ENCODE measurements at places on chromosomes 12 and 14.

- DNase-seq: no peak
These were observed 13.9 kb downstream of the GALNT6 start for GRCh38 chr12:51377099-51377984.

DNA sequence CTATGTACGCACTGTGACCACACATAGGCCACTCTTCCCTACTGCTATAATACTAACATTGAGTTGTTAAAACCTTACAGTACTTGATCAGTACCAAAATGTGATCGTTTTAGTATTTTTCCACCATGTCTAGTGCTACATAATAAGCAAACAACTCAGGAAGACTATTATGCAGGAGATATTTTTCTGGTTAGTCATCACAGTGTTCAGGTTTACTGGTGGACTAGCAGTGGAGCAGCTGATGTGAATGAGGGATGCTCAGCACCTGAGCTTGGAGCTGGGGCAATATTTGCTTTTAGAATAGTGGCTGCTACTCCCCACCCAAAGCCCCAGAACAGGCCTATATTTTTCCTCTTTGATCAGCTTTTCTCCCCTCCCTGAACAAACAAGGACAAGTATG, 513.1 kb downstream of the KCNH5 start:
- no peak for DNase-seq

DNA sequence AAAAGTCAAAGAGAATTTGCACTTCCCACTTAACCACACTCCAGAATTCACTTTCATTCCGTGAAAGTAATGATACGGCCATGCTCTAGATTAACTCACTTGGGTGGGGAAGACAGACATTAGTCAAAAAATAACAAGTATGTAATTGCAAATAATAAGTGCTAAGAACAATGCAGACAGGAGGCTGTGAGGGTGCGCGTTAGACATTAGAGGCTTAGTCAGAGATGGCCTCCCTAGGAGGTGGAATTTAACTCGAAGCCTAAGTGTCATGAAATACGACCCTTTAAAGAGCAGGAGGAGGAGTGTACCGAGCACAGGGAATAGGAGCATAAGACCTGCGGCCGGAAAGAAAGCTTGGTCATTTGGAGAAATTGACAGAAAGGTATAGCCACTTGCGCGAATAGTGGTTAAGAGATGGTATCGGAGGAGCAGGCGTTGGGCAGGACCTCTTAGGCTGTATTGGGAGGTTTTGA, 628 bp downstream of the SNRPF start:
- DNase-seq: peak; percentile 44

GRCh38 chr12:18703911-18704310, 33.9 kb downstream of the PLCZ1 start:
- DNase-seq: no peak

DNA sequence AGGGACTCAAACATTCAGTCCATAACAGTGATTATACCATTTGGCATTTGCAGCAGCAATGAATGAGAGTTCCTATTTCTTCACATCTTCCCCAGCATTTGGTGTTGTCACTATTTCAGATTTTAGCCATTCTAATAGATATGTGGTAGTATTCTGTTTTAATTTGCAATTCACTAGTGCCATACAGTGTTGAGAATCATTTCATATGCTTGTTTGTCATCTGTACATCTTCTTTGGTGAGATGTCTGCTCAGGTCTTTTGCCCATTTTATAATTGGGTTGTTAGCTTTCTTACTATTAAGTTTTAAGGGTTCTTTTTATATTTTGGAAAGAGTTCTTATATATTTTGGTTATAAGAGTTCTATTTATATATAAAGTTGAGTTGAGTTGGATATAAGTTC, 276.5 kb downstream of the FUT8 start:
- no peak for DNase-seq

DNA sequence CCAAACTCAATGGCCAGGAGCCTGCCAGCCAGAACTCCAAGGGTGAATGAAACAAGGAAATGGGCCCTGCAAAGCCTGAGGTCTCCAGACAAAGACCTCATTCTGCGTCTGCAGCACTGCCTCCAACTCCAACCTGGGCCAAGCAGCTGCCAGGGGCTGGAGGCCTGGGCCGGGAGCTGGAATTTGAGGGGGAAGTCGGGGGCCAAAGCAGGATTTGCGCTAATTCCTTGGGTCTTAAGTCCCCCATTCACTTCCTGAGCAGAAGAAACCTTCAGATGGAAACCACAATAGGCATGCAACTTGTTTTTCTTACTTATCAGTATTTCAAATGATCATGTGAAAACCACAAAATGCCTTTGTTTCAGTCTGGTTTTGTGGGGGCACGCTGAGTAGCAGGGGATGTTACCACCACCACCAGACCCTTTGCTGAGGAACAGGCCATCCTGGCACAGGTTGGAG, 23.0 kb upstream of the TC2N start:
- DNase-seq: no peak

GRCh38 chr12:20259786-20260185, 108.6 kb upstream of the PDE3A start:
- DNase-seq: no peak

DNA sequence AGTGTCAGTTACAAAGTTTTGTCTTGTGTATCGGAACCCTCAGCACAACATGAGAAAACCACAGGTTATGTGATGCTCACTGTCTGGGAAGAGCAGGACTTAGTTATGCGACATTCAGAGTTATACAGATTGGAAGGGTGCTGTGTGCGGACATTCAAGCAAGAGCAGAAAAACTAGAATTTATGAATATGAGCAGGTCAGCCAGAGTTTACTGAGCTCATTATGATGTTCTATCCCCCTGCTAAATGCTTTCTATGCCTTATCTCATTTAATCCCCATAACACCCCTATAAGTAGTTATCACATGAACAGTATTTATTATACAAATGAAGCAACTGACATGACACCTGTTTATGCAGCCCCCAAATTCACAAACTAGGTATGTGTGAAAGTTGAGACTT, 1083.2 kb downstream of the FLRT2 start:
- DNase-seq: no peak

DNA sequence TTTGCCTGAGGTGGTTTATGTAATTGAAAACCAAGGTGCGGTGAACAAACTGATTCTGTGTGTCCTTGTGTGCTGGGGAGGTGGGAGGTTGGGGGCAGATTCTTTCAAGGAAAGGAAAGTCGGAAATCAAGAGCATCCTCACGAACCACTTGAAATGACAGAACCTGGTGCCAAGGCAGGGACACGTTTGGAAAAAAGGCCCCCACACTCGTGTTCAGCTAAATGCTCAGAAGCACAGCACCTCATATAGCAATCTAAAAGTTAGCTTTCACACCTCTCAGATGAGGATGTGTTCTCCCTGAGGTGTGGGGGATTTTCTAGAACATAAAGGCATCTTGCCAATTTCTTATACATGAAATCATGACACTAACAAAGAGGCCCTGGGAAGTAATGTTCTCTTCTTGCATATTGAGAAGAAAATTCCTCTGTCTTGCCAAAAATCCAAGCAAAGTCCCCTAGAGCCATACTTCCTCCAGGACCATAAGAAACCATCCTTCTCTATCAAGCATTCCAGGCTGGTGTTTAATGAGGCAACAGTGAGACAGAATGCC, 119.6 kb downstream of the PLXNC1 start:
- no peak for DNase-seq

DNA sequence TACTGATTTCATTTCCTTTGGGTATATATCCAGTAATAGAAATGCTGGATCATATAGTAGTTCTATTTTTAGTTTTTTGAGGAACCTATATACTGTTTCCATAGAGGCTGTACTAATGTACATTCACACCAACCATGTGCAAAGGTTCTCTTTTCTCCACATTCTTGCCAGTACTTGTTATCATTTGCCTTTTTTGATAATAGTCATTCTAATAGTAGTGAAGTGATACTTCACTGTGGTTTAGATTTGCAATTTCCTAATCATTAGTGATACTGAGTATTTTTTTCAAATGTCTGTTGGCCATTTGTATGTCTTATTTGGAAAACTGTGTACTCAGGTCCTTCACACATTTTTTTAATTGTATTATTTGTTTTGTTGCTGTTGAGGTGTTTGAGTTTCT, 148.2 kb upstream of the NAV3 start:
- DNase-seq: no peak

DNA sequence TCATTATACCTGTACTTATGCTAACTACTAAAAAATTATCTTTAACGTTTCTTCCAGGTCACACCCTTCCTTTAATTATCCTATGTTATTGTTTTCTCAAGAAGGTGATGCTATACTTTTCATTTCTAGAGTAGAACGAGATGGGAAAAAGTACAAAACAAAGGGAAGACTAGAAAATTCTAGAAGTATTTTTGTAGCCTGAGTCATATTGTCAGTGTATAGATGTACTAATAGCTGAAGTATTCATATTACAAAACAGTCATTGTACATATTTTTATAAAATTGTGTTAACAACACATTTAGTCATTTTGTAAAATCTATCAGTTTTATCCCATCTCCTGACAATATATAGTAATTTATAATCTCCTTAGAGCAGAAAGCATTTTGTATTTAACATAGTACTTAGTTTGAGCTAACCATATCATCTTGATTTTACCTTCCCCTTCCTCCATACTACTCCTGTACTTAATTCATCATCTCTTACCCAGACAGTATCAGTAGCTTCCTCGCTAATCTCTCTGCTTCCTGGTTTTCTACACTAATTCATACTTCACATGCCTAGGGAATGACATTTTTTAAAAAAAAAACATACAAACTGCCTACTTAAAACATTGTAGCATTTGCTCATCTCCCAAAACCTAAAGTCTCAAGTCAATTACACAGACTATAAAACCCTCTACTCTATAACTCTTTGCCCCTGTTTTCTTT, 920.9 kb downstream of the RPS29 start:
- DNase-seq: no peak
